ENCODE measurements at places on chromosomes 7 and 10.

DNA sequence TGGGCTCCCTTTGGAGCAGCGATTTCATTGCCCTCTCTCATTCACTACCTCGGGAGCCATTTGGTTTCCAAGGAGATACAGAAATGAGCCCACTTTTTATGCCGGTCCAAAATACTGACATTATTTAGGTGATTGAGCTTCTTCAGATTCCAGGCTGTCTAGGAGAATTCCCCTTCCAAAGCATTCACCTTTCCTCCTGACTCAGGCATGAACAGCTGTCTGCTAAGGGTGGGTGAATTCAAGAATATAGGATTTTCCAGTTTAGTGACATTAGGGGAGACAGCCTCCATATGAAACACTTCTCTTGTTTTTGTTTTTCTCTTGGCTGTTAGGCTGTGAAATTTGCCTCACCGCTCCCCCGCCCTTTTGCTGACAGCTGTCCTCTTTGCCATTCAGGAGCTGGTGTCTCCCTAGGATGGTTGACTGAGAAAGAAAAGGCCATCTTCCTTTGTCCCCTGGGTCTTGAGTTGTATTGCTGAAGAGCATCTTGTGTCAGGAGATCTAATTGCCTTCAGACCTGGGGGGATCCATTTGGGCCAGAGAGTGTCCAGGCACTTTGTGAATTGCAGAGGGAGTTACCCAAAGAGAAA, 56.7 kb downstream of the LRRC4 start:
- DNase-seq: no peak

- no peak for DNase-seq
Measured at GRCh38 chr7:42010751-42011150, 226.3 kb downstream of the GLI3 start.

DNA sequence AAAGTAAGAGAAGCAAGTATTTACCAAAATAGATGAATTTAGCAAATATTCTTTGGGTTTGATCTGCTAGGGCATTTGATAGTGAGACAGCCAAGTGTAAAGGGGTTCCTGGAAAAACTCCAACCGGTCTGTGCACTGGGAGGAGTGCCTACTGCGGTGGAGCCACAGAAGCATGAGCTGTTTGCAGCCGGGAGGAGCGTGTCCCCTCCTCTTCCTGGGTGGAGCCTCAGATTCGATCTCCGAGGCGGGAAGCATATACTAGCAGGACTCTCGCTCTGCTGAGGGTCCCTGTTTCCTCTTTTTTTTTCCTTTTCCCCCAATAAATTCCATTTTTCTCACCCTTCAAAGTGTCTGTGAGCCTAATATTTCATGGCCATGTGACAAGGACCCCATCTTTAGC, 45.1 kb upstream of the MET start:
- no peak for DNase-seq

DNA sequence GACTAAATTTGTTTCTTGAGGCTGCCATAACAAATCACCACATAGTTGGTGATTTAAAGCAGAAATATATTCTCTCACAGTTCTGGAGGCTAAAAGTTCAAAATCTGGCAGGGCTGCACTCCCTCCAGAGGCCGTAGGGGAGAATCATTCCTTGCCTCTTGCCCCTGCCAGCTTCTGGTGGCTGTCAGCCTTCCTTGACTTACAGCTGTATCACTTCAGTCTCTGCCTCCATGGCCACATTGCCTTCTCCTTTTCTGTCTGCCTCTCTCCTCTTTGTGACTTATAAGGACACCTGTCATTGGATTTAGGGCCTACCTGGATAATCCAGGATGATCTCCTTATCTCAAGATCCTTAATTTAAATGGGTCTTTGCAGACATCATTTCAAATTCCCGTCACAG, 5.8 kb upstream of the LRRC4 start:
- DNase-seq: no peak

DNA sequence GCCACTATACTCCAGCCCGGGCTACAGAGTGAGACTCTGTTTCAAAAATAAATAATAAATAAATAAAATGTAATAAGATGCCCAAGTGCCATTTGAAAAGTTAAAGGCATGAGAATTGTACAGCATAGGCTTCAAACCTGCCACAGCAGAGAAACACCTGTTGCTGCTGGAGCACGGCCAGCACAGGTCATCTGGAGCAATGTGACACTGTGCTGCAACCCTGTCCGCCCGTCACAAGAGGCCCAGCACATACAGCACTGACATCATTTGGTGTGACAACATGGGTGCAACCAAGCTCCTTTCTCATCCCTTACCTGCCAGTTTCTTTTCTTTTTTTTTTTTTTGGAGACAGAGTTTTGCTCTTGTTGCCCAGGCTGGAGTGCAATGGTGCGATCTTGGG, 1.3 kb downstream of the RFC2 start:
- no peak for DNase-seq

DNA sequence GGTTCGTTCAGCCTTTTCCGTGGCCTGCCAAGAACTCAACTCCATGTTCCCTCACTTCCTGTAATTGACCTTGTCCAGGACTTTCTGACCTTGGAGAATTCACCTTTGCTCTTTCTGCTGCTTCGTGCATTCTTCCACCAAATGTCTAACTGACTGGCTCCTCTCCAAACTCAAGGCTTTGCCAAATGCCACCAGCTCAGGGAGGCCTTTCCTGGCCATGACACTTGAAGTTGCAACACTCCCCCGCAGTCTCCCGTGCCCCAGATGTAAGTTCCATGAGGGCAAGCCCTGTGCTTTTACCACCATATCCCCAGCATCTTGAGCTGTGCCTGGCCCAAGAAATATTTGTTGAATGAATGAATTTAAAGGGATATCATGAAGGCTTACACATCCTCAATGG, 238.4 kb downstream of the ARHGAP21 start:
- no peak for DNase-seq

- no peak for DNase-seq
Measured at GRCh38 chr7:50553973-50554372, 11.2 kb downstream of the DDC start.

GRCh38 chr10:132859084-132859855, 73.3 kb upstream of the NKX6-2 start:
- DNase-seq: no peak

GRCh38 chr7:157357129-157358040, 20.6 kb downstream of the DNAJB6 start:
- DNase-seq: no peak

Measured in activated naive CD4-positive, alpha-beta T cell (primary cell).